ENCODE measurements at places on chromosomes 7 and 10.

DNA sequence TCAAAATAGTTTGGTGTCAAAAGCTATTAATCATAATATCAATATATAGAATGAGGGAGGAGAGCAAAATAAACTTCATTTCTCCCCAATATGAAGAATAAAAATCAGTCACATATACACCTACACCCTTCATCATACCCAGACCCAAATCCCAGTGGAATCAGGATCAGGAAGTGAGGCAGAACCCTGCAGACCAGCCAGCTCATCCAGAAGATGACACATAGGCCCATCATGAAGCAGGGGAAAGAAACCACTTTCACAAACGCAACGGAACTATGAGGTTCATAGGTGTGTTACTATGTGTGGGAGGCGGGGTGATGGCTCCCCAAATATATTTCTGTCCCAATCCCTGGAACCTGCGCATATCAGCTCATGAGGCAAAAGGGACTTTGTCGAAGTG lies 89.0 kb downstream of the RSU1 start:
- DNase-seq: no peak

GRCh38 chr7:40455485-40455884 lies 320.7 kb downstream of the SUGCT start:
- no peak for DNase-seq

DNA sequence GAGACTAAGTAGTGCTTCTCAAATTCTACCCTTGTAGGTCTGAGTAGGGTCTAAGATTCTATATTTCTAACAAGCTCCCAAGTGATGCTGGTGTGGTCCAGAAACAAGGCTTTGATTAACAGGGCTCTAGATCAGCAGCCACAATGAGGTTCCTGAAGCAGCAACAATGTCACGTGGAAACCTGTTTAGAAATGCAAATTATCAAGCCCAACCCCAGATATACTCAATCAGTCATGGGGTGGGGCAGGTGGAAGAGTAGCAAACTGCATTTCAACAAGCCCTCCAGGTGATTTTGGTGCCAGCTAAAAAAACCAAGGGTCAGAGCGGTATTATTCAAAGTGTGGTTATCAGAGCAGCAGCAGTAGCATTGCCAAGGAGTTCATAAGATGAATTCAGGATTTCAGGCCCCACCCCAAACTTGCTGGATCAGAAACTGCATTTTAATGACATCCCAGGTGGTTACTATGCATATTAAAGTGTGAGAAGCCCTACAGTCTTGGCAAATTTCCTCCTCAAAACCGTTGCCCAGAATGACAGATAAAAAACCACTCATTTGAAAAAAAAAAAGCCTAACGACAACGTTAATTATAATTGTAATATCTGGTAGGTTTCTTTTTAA lies 199.2 kb downstream of the AHR start:
- no peak for DNase-seq

GRCh38 chr7:8176370-8177081 lies 85.4 kb downstream of the ICA1 start:
- DNase-seq: peak; percentile 17

DNA sequence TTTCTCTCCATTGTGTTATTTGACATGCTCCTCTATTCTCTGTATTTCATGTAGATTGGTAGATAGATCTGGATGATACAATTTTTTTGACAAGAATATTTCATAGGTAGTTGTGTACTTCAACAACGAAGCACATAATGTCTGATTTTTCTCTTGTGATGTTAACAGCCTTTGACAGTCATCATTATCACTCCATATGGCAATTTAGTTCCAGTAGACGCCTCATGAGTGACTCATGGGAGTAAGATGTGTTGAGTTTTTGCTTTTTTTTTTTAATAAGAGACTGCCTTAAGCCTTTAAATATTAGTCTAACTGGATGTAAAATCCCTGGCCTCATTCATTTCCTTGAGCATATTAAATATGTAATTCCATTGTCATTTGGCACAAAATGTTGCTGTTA lies 123.5 kb upstream of the ZNF32 start:
- DNase-seq: no peak

Data from stimulated activated CD4-positive, alpha-beta T cell treated with anti-CD3 and anti-CD28 coated beads, Interleukin-4, amount 100 ng/mL, for 4 hours (primary cell).